ENCODE measurements at places on chromosomes 5 and 9.

DNA sequence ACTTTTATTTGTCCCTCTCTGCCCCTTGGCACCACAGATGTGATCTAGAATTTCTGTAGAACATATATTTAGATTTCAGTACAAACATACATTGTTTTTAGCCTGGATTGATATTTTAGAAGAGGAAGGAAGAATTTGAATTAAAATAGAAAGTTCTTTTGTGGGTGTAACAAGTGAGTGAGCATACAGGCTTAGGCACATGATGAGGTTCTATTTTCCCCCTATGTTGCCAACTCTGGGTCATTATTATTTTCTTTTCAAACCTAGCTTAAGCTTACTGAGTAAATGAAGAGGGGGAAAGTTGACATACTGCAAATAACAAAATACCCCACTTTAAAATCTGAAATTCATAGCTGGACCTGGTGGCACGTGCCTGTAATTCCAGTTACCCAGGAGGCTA lies 102.9 kb downstream of the GCNT1 start:
- DNase-seq, result no peak

- DNase-seq, result no peak
Measured at GRCh38 chr5:97229688-97230285, 46.7 kb upstream of the RIOK2 start.

- DNase-seq, result no peak
Measured at GRCh38 chr5:138354387-138354786, 1.9 kb downstream of the KDM3B start.

- DNase-seq, result no peak
Measured at GRCh38 chr5:154505567-154505966, 27.5 kb upstream of the HAND1 start.

GRCh38 chr5:147691130-147691529 lies 91.4 kb downstream of the JAKMIP2 start:
- no peak for DNase-seq

- no peak for DNase-seq
Measured at GRCh38 chr5:82640916-82641315, 362.8 kb upstream of the RPS23 start.

- DNase-seq, result no peak
Measured at GRCh38 chr5:154351141-154351540, 94.7 kb upstream of the SAP30L start.

- DNase-seq, result no peak
Measured at GRCh38 chr5:159788835-159789331, 127.4 kb upstream of the ADRA1B start.

- no peak for DNase-seq
Measured at GRCh38 chr5:155052532-155052931, 39.0 kb downstream of the KIF4B start.

GRCh38 chr9:125805586-125805985 lies 58.4 kb downstream of the PBX3 start:
- no peak for DNase-seq

- DNase-seq, result no peak
Measured at GRCh38 chr9:69317894-69318293, 7.1 kb upstream of the ENTREP1 start.

DNA sequence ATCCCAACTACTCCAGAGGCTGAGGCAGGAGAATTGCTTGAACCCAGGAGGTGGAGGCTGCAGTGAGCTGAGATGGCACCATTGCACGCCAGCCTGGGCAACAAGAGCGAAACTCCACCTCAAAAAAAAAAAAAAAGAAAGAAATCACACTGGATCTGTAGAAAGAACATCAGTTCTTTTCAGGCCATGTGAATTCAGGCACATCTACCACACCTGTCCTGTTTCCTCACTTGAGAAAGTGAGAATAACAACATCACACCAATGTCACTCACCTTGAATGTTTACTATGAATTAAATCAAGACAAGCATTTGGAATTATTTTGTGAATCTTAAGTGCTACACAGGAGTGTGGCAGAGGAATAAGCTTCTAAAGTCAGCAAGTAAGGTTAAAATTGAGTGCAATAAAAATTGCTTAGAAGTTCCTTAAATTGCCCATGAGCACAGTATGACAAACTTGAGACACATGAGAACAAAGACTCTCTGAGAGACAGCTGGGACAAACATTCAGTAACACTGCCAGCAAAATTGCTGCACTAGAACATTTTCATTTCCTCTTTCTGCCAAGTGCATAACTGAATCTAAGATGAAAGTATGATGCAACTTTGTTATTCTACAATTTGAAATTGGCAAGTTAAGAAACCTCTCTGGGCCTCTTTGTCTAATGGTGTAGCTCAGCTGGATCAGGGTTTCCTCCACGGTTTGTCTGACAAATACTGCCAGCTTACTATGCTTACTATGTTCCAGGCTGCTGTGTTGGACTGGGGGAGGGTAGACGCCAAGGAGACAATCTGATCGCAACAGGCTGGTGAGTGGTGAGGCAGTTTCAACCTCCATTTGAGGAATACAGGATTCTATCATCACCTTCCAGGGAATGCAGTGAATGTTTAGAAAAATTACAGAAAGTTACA lies 1.9 kb upstream of the RIC1 start:
- peak; percentile 69 for DNase-seq

DNA sequence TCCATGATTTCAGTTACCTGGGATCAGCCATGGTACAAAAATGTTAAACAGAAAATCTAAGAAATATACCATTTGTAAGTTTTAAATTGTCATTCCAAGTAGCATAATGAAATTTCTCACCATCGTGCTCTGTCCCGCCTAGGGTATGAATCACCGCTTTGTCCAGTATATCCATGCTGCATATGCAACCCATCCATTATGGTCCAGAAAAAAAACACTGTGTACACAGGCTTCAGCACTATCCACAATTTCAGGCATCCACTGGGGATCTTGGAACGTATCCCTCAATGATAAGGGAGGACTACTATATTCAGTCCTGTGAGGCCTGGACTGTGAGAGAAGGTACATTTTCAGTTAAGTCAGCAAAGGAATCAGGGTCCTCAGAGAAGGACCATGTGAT lies 37.6 kb upstream of the HNRNPA0 start:
- DNase-seq, result no peak

DNA sequence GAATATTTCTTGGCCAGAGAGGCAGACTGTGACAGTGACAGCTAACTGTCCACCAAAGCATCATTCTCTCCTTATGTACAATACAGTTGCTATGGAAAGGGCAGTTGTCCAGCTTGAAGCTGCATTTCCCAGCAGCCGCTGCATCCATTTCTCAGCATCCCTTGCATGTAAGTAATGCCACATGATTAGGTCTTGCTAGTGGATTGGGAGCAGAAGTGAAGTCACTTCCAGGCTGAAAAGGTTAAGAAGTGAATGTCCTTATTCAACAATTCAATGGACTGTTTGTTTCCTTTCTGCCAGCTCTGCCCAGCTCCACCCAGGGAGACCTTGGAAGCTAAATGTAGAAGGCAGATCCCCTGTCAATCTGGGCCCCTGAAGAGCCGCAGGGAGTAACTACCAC lies 26.1 kb upstream of the RETREG1 start:
- no peak for DNase-seq

DNA sequence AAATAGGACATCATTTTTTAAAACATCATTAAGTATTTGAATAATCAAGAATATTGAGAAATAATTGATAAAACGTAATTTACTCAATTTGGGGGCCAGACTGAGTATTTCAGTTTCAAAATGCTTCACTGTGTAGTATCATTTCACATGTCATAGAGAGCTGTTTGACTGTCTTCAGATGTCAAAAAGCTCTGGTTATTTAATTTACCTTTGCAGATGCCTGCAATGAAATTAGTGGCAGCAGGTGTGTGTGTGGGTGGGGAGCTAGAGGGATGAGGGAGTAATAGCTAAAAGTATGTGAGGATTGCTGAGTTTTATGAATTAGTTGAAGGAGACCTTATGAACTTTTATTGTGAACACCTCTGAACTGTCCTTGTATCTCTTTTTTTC lies 567.2 kb upstream of the MEF2C start:
- DNase-seq, result no peak

DNA sequence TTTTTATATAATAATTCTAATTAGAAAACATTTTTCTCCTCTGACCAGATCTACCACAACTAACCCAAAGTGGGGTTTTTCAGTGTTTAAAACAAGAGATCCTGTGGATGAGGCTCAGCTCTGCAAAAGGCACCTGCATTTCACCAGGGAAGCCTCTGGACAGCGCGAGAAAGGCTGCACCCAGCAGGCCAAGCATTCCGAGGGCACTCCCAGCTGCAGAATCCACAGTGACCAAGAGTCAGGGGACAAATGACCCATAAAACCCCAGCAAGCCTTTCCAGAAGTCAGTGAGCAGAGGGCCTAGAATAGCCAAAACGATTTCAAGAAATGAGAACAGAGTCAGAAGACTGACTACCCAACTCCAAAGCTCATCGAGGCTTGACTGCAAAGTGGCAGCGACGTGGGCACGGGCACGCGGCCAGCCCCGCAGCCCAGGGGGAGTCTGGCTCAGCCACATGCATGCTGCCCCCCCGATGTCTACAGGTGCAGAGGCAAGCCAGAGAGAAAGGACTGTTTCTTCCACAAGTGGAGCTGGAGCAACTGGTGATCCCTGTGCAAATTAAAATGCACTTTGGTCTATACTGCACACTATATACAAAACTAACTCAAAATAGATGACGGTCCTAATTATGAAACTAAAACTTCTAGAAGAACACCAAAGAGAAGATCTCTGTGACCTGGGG lies 26.2 kb downstream of the TPPP start:
- DNase-seq, result no peak

- DNase-seq, result no peak
Measured at GRCh38 chr9:136017289-136018190, 56.4 kb upstream of the UBAC1 start.

DNA sequence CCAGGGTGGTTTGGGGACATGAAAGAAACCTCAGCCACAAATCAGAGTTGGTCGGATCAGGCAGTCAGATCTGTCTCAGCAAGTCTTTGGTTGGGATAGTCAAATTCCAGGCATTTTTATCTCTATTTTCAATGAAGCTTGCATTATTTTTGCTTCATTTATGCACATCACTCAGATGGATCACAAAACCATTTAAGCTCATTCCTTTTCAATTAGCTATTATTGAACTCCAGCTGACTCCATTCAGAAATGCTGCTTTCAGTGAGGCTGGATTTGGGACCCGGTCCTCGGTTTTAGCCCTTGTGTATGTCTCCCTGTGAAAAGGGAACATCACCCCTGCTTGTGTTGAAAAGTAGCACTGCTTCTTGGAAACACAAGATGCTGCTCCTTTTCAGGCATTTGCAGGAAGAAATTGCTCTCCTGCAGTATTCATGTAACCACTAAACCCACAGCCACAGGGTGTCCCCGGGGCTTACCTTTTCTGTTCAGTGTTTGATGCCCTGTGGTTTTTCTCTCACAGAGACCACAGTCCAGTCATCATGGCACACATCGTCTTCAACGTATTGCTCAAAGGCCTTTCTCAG lies 232.9 kb downstream of the NFIB start:
- DNase-seq, result peak; percentile 48

- no peak for DNase-seq
Measured at GRCh38 chr9:119333507-119334229, 35.6 kb downstream of the BRINP1 start.

GRCh38 chr5:134079748-134080581 lies 34.5 kb upstream of the TCF7 start:
- no peak for DNase-seq

DNA sequence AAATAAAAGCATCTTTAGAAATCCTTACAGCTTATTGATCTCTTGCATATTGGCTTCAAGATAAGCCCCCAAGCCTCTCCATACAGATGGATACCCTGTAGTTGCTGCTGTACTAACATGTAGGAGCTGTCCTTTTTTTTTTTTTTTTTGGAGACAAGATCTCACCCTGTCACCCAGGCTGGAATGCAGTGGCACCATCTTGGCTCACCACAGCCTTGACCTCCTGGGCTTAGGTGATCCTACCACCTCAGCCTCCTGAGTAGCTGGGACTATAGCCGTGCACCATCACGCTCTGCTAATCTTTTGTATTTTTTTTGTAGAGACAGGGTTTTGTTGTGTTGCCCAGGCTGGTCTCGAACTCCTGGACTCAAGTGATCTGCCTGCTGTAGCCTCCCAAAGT lies 35.4 kb downstream of the SNX30 start:
- DNase-seq, result no peak

- peak; percentile 10 for DNase-seq
Measured at GRCh38 chr5:69467442-69468225, 25.0 kb upstream of the OCLN start.

GRCh38 chr9:137711678-137712105 lies 92.9 kb downstream of the EHMT1 start:
- no peak for DNase-seq

DNA sequence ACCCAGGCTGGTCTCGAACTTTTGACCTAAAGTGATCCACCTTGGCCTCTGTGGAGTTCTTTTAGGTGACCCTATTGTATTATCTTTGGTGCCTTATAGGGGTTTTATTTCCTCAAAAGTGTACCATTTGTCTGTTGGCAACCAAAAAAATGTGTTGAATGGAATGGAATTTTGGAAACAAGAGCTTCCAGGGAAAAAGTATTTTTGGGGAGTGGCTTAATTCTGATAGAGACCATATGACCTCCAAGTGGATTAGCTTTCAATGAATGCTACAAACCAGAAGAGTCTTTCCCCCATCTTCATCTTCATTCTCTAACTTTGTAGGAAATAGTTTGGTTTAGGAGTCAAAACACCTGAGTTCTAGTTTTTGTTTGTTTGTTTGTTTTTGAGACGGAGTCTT lies 3.4 kb upstream of the OGN start:
- no peak for DNase-seq

GRCh38 chr5:154384480-154385235 lies 61.1 kb upstream of the SAP30L start:
- DNase-seq, result no peak

- DNase-seq, result peak; percentile 46
Measured at GRCh38 chr5:72392326-72392733, 72.2 kb downstream of the PTCD2 start.

DNA sequence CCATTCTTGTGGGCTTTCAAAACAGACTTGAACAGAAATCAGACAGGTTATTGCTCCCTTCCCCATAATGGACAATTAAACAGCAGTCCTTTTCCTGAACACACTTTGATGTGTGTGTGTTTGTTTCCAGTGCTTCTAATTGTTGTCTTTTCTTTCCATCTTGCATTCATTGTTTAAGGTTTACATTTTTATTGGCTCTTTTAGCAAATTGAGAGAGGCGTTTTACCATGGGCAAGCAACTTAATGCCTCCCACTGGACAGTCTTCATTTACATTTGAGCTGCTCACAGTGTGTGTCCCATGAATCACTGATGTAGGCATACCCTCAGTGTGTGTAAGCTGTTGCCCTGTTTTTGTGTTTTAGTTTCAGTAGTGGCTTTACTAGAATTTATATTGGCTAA lies 25.0 kb downstream of the WDR36 start:
- no peak for DNase-seq

DNA sequence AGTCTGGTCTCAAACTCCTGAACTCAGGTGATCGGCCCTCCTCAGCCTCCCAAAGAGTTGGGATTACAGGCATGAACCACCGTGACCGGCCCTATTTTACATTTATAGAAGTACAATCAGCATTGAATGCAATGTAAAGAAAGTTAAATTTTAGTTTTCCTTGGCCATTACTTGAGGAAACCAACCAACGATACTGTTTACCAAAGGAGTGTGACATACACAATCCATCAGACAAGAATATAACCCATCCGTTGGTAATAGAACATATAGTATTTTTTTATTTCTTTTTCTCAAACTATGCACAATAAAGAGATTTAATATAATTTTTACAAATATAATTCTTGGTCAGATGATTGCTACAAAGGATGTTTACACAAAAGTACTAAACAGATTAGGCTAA lies 63.1 kb upstream of the MOCS2 start:
- no peak for DNase-seq
